ENCODE measurements at places on chromosomes 2 and 18.

GRCh38 chr2:28604284-28604843 lies 108.5 kb downstream of the PLB1 start:
- DNase-seq = no peak

GRCh38 chr2:8956774-8957173 lies 46.7 kb downstream of the MBOAT2 start:
- no peak for DNase-seq

DNA sequence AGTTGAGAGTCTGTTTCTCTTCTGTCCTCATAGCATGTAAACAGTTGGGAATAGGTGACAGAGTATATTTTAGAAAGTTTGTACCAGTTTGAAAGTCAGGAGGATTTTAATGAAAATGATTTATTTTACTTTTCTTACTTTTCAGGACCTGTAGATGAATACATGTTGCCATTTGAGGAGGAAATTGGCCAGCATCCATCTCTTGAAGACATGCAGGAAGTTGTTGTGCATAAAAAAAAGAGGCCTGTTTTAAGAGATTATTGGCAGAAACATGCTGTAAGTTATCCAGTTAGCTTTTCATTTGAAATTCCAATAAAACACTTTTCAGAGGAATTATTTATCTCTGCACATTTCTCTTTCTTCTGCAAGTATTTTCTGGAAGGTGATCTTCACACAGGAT lies 81.1 kb downstream of the ACVR2A start:
- no peak for DNase-seq

DNA sequence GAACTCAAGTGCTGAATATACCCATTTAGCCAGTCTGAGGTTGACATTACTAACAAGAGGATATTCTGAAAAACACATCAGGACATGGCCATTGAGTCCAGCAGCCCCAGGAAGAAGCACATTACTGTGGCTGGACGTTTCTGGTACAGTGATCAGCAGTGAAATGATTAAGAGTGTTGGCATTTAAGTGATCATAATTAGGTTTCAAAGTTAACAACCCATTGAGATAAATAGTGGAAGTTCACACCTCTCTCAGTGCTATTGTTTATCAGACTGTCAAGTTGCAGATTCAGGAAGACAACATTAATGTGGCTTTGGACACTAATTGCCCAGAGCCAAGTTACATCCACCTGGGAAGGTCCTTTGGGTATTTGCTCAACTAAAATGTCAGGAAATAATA lies 139.5 kb upstream of the GAREM1 start:
- DNase-seq = no peak

- no peak for DNase-seq
These were observed at the start of gene ANKRD53 for GRCh38 chr2:70978341-70979179. ANKRD53 (plus strand) TSS chr2:70978630; CDS start chr2:70978646, 16 bp downstream.

DNA sequence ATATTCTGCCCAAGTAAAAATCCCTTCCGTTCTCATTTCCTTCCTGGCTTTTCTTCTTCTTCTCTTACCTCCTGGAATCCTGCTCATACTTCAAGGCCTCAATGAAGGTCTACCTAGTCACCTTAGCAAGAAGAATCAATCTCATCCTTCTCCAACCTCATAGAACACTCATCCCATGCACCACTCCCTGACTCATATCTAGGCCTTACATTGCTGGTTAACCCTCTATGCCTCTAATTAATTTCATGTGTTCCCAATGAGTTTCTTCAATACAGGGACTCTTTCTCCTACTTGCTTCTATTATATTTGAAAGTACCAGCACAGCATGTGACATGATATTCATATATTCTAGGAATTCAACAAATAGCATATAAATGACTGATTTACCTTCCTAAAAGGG lies 63.0 kb downstream of the BCL11A start:
- no peak for DNase-seq

DNA sequence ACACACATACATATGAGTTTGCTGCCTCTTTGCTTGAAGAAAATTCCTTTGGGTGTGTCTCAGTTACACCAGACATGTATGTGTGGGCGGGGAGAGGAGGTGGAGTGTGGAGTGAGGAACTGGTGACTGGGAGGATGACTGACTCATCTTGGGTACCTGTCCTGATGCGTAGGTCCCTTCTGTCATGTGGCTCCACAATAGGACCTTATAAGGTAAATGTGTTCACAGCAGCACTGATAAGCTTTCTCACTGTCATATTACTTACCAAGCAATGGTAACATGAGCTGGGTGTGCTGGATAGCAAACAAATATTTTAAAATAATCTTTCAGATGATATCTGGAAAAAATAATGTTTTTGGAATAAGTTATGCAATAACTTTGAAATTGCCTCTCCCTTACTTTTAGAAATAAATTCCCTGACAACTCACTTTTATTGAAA lies 45.1 kb downstream of the SLC9A2 start:
- DNase-seq = no peak

DNA sequence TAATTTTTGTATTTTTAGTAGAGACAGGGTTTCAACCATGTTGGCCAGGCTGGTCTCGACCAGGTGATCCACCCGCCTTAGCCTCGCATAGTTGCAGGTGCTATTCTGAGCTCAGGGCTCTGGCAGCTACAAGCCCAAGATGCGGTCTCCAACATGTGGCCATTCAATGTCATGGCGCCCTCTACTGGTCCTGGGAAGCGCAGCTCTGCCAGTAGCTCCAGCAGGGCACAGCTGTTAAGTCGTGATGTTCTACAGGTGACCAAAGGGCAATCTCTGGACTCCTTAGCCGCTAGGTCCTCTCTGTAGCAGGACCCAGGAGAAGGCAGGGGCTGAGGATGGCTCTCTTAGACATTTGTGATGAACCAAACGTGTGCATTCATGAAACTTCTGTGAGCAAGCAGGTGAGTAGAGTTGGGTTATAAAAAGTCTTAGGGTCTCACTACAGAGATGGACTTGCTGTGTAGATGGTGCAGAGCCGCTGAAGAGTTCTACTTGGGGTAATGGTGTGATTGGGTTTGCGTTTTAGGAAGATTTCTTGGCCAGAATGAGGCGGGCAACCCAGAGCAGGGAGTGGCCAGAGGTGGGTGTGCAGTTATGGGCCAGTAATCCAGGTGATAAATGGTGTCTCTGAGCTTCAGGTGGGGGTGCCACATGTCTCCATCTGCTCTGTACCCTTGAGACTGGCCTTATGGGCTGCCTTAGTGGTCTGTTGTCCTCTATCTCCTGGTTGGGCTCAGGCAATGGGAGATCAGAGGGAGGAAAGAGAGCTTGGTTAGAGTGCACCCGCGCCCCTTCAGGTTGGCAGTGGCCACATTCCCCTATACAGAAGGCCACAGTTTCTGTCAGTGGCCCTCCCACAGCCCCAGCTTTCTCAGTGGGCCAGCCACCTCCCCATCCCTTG lies 31.0 kb downstream of the IL37 start:
- DNase-seq = no peak

DNA sequence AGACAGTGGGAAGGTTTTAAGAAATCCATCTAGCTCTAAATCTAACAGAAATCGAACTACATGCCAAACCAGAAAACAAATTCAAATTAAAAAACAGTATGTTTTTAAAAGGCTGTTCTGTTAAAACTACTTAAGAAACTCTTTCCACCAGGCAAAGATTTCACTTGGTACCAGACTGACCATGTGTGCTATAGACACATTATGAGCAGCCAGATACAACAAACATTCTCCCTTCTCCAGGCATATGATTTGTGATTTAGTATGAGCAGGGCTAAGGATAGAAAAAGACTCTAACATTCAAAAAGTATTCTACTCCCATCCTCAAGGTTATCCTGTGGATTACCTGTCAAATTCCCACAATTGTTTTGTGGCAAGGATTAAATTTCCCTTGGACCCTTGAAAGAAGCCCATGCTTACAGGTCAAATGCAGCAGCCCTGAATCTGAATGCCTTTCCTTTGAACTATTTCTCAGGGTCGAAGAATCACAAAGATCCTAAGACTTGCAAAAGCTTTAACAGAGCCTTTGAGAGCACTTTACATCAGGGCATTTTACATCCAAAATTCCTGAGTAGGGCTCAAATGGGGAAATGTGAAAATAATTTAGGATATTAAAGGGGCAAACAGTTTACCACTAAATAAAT lies 42.5 kb upstream of the TTC32 start:
- no peak for DNase-seq

- DNase-seq = no peak
These were observed 81.9 kb upstream of the TMEM178A start for GRCh38 chr2:39583781-39584180.

DNA sequence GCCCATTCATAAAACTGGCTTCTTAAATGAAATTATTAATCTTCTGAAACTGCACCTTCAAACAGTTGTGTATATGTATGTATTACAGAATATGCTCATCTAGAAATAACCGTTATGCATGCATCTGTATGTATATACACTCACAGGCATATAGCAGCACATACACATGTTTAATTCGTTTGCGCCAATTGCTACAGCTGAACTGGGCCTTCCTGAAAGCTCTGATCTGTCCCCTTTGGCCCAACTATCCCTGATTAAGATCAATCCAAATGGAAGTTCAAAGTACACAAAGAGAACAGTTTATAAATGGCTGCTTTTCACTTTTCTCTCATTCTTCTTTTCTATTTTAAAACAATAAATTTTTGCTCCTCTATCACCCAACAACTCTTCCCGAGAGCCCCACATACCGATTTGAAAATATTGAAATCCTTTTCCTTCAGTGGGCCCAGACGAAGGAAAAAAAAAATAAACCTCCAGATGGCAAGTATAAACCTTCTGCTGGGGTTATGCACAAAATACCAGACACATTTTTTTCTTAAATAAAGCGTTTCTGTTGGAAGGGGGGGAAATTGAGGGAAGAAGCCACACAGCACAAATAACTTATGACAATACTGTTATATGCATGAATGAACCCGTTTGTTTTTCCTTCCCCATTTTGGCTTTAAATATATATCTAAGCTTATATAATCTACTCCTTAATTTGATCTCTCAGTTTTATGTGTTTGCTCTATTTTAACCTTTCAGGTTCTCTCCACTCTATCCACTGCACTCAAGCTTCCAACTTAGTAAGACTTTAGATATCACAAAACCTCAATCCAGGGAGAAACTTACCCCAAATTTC lies 267.3 kb downstream of the TCF4 start:
- no peak for DNase-seq

DNA sequence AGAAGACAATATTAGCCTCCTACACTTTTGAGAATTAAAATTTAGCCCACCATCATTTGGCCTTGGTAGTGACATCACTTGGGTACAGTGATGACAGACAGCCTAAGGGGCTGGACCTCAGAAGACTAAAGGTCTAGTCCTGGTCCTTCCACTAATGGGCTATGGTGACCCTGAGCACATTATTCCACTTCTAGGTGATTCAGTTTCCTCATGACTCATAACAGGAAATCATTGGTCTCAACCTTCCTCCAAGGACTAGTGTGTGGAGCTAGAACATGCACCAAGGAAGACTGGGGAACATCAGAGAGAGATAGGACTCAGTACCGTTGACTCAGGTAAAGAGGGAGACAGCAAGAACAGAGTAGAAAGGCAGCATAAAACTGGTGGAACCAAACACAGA lies 64.0 kb downstream of the TFCP2L1 start:
- no peak for DNase-seq

DNA sequence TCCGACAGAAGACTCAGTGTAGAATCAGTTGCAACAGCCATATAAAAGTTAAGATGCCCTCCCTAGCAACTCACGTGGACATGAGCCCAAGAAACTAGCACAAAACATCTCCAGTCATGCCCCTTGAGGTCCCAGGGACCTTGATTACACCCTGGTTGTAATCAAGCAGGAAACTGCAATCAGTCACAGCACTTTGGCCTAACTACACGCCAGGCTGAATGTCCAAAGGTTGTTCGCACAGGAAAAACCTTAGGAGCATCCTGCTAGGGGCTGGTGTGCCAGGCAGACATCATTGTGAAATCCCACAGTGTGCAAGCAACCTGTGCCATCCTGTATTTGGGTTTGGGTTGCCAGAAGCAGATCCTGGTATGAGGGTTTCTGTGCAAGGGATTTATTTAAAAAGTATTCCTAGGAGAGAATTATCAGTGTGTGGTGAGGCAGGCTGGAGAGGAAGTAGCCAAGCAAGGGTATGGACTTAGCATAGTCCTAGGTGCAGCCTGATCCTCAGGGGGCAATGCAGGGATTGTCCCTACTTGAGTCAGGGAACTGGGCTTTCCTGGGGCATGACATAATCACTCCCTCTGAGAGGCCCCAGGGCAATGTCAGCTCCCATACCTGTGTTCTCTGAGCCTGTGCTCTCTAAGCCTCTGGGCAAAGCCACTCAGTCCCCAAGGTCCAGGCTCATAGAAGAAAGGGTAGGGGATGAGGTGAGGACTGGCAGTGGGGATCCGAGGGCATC lies 17.8 kb upstream of the SULT1C2 start:
- no peak for DNase-seq

GRCh38 chr2:236370847-236371409 lies 106.7 kb upstream of the ASB18 start:
- no peak for DNase-seq

DNA sequence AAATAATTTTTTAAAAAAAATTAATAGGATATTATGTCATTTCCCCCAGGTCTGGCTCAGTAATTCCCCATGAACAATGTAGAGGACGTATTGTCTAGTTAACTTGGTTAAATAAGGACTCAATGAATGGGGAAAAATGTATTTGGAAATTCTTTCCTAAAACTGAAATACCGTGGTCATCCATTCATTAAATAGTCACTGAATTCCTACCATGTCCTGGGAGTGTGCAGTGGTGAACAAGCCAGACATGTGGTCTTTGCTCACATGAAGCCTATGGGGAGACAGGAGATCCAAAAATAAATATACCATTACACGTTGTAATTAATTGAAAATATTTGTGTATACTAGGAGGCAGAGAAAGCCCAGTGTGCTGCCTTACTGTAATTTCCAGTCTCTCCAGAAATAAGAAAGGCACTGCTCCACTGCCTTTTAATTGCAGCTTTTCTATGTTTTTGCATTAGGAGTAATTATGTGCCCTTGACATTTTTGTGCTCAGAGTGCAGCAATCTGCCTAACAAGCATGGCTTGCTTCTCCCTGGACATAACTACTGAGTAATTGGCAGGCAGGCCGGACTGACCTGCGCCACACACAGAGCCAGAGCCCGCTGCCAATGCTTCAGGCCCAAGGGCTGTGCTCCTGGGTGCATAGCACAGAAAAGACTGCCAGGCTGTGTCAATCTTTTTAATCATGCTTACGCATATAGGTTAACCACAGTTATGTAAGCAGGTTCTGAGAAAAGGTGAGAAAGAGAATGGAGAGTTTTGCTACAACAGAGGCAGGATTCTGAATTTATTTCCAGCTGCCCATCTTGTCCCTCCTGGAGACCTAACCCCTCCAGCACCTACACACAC lies 22.2 kb upstream of the TTC39C start:
- DNase-seq = no peak

GRCh38 chr18:26893996-26894395 lies 28.5 kb upstream of the AQP4 start:
- no peak for DNase-seq

DNA sequence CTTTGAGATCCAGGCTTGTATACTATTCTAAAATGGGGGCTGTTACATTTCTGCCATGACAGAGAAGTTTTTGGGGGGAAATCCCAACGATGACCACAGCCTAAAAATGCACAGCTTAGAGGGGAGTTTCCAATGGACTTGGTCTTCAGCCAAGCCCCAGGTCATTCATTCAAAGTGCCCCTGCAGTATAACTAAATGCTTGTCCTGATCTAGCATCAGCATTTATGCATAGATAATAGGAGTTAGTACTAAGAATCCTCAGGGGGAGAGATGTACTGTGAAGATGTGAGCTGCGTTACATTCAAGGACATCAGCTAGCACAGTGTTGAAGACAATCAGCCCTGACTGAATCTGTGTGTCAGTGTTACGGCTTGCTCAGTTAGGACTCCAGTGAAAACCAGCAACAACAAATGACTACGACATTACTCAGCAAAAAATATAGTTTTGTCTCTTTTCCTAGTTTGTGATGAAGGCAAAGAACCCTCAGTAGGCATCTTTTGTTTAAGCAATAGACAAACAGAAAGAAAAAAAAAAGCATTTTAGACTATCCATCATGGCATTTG lies 160.9 kb downstream of the ZEB2 start:
- no peak for DNase-seq
